Foreskin keratinocyte (primary cell): ENCODE measurements at places on chromosomes 12 and 14. TPM values are rescaled to one million over a fixed set of nuclear protein-coding genes. Genes with fewer than 3 reads are reported as not detected.
A peak's percentile ranks its signal among the peaks of the same experiment; 100 is the strongest.

Gene RNASE7
- polyA plus RNA-seq = 6.8 and 11.7 TPM in 2 replicates

Gene CLEC6A
- polyA plus RNA-seq = not detected in 2 replicates

Gene CLEC2A
- not detected in 2 replicates for polyA plus RNA-seq

Gene B3GNT4
- polyA plus RNA-seq = 1.2 and 2.3 TPM in 2 replicates

Gene METTL17
- 66.8 and 73.5 TPM in 2 replicates for polyA plus RNA-seq

Gene PTGDR
- polyA plus RNA-seq = not detected in 2 replicates

Gene EML1
- polyA plus RNA-seq = 1.1 and 2.2 TPM in 2 replicates

- no peak for DNase-seq
Measured at GRCh38 chr12:54840244-54840865, 14.0 kb upstream of the MUCL1 start.

DNA sequence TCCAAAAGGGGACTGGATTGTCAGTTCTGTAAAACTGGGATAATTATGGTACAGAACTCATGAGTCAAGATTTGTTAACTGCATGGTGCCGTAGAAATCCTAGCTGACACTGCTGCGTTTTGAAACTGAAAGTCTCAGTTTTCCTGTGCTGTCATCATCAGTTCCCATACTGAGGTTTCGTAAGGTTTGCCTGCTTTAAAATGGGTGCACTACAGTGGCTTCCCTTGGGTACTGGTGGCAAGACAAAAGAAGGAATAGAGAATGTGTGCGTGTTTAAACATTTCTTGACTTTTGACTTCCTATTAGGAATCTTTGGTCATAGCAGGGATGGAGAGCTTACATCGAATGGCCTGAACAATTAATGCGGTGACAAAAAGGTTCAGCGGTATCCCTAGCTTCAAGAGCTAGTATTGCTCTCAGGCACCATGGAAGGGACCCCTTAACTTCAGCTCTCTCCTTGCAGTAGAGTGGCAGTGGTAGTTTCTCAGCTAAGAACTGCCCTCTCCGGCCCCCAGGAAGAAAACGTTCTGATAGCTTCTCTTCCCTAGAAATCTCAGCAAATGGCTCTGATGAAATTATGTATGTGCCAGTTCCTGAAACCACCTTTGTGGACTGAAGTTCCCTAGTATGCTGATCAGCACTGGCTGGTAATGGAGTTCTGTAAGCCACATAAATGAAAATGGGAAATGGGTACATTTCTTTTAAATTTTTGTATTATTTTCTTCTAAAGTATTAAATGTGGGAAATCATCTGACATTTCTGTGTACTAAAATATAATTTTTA, 28.9 kb downstream of the ANO6 start:
- DNase-seq = no peak

DNA sequence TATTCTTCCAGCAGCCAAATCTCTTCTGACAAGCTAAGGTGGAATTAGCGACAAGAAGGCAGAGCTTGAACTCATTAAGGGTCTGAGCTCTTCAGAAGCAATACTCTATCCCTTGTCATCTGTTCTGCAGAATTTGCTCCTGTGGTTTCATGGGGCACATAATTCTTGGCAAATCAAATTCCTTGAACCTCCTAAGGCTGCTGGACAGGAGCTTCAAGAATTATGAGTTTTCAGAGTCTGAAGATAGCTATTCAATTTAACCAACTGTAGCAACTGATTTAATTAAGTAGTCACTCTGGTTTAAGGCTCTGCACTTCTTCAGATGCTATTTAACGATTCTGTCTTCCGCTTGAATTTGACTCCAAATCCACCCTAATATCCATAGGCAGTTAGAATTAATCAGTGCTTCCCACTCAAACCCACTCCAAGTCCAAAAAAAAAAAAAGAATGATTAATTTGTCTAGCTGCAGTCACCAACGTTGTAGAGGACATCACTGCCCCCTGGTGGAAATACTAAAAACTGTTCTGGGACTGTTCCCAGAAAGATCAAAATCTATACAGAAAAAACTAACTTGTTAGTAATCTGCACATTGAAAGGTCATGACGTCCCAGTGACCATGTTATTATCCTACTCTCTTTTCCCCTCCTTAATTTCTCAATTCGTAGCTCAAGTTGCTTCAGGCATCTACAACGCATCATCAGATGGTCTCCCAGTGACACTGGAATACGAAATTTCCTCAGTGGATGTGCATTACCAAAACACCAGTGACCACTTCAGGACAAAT, 169.9 kb downstream of the KIF21A start:
- DNase-seq = no peak

- DNase-seq = no peak
Measured at GRCh38 chr12:27841392-27841882, 61.4 kb upstream of the MANSC4 start.

DNA sequence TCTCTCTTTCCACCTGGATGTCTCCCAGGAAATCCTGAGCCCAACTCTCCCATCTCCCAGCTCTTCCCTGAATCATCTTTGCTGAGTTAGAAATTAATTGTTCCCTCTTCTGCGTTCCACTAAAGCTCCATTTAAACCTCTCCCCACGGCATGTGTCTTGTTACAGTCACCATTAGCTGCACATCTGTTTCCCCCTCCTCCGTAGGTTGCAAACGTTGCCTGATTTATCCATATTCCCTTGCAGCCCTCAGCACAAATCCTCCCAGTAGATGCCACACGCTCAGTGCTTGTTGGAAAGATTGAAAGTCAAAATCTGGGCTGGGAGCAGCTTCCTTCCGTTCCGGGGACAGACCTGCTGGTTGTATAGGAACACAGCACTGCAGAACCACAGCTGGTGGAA, 90.4 kb downstream of the SLC24A4 start:
- DNase-seq = no peak

DNA sequence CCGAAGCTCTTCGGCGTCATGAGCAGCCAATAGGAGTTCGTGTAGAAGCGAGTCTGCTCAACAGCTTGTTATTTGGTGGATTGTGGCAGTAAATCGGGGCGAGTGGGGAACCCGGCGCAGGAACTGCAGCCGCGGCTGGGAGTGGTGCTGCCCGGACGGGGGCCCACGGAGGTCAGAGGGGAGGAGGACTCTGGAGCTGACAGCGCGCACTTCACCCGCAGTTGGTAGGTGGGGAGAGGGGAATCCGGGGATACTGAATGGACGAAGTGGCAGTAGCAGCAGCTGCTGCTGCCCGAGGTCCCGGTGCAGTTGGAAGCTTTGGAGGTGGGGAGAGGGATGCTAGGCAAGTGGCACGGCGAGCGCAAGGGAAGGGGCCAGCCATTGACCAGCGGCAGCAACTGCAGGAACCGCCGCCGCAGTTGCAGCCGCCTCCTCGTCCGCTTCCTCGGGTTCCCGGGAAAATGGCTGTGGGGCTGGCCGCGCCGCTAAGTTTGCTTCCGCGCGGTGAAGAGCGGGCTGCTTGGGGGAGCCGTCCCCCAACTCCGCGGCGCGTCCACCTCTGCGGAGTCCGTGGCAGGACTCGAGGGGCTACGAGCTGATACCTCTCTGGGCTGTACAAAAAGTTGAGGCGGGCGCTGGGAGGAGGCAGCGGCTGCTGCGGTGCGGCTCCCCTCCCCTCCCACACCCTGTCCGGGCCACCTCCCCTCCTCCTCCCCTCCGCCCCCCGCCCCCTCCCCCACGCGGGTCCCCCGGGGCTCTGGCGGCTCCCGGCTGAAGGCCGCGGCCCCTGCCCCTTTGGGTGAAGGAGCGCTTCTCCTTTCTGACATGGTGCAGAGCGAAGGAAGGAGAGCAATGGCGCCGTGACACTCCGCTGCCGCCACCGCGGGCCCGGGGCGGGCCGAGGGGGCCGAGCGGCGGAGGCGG, at the start of gene ARID4A:
TSS of gene ARID4A (plus strand) at position 79 of the 924 bp plus-strand sequence. CDS start 1,300 bp downstream, outside the sequence.
- no peak for DNase-seq

DNA sequence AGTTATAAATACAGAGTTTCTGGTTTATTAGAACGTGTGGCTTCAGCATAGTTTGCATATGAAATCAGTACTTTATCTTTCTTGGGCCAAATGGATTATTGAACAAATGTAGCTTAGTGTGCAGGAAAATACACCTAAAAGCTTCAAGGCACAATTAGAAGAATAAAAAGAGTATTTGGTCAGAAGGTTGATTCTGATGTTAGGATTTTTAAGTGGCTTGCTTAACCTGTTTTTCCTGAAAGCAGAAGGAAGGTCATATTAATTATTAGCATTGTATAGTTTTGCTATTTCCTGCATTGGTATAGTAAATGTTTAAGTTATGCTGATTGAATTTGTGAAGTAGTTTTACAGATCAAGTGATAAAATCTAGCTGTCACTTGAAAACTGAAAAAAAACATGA, 31.0 kb upstream of the GNS start:
- no peak for DNase-seq

DNA sequence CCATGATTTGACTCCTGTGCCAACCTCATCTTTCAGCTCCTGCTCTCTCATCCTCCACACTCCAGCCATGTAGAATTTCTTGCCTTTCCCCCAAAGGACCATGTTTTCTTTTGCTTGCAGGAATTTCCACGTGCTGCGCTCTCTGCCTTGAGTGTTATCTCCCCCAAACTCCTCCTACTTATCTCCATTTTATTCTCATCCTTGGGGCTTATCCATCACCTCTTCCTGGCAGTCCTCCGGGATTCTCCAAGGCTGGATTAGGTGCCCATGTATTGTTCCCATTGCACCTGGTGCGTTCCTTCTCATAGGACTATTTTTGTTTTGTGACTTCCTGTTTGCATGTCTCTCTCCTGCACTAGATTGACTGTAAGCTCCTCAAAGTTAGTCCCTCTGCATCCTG, 7.0 kb upstream of the MAX start:
- DNase-seq = no peak

- DNase-seq = no peak
Measured at GRCh38 chr12:62434494-62435302, 31.9 kb upstream of the MON2 start.

GRCh38 chr14:73720636-73721035, 6.5 kb upstream of the PNMA1 start:
- DNase-seq = no peak

GRCh38 chr12:10142976-10143589, 13.1 kb upstream of the CLEC7A start:
- no peak for DNase-seq

DNA sequence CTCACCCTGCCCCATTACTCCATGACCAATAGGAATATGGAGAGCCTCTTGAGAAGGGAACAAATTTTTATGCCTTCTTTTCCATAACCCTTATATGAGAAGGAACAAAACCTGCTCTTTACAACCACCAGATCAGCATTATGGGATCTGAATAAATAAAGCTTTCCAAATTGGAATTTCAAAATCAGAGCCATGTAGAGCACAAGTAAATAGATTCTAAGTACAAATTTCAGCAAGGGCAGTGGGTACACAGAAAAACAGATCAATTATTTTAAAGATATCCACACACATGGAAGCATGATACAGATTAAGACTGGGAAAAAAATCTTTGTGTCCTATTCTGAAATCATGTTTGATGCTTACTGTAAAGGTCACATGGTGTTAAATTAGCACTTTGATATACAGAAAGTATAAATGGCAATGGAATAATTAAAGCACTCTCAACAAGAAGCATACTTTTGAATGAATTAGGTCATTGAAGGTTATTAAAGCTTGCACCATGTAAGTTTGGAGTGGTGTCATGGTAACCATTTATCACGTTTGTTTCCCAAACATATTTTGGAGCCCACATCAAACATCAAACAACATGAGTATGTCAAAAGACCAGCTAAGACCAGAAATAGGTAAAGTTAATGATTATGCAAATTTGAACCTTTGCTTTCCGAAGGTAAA, 75.9 kb upstream of the AVPR1A start:
- DNase-seq = no peak

GRCh38 chr12:12718853-12719252, 1.7 kb downstream of the CDKN1B start:
- no peak for DNase-seq

DNA sequence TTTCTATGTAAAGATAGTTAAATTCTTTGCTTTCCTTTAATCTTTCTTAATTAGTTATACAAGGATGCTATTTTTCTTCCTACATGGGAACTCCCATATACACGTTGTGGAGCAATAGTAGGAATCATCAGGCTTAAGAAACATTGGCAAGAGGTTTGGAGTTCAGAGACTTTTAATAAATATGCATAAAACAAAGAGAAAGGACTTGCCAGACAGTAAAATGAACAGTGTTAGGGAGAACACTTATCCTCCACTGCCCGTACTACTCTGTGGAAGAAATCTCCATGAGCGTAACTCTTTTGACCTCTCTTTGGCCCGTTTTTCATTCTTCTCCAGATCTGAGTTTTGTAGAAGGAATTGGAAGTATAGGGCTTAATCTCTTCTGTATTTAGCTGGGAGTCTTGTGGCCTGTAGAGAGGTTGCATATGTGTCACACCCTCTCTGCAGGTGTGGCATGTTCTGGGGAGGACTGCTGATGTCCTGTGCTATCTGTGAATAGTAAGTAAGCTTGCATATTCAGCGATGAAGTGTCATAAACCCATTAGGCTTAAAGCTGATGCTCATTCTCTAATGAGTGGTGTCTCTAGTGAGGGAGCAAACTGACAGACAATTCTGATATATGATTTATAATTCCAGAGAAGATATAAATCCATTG, 455.4 kb upstream of the FAR2 start:
- DNase-seq = no peak

- DNase-seq = no peak
Measured at GRCh38 chr12:117494833-117495655, 133.6 kb upstream of the NOS1 start.

DNA sequence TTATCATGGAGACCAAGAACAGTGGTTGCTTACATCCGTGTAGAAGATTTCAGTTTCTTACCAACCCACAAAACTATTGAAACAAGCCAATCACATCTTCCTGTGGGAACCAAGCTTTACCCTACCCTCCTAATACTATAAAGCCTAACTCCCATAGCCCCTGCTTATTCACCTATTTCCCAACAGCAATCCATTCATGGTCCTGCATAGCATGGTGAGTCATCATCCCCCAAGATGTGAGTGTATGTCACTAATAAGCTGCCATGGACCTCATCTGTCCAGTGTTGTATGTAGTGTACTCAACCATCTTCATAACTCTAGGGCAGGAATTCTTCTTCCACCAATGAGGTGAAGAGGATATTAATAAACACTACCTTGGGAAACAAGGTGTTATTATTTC, 1620.4 kb upstream of the FLRT2 start:
- DNase-seq = peak; percentile 21

- peak; percentile 76 for DNase-seq
Measured at GRCh38 chr12:52672321-52672933, 7.8 kb downstream of the KRT1 start.
